Ureter (tissue), 1 donor: ENCODE measurements at places on chromosomes 13 and 19.
A peak's percentile ranks its signal among the peaks of the same experiment; 100 is the strongest.

GRCh38 chr19:15118248-15118647 lies 11.0 kb downstream of the SYDE1 start:
- peak; percentile 48 for DNase-seq

GRCh38 chr13:48333976-48334375 lies 30.4 kb downstream of the RB1 start:
- DNase-seq, result peak; percentile 60

GRCh38 chr13:101714195-101714594 lies 261.7 kb downstream of the ITGBL1 start:
- DNase-seq, result no peak

DNA sequence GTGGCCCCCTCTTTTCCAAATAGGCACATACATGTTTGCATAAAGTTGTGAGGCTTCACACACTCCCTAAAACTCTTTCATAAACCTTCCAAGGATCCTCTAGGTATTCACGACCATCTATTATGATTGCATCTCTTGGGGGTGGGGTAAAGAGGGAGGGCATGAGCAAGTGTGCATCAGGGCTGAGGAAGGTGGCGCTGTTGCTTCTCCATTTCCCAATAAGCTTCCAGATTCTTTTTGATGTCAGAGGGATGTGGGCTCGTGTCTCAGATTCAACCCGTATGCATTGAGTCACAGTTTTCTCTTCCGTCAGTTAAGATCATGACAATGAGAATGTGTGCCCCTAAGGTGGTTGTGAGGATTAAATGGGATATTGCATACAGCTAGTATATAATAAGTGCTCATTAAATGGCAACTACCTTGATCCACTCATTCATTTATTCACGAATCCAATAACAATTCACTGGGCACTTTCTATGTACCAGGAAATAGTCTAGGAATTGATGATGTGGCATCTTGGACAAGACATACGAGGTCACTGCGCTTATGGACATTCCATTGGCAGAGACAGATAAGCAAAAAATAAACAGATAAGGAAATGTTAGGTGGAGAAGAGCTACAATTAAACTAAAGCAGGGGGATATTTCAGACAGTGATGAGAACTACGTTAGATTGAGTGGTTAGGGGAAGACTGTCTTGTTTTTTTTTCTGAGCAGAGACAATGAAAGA lies 10.3 kb downstream of the CYP2B6 start:
- no peak for DNase-seq

GRCh38 chr19:38904581-38905539 lies 5.1 kb downstream of the NFKBIB start:
- no peak for DNase-seq

DNA sequence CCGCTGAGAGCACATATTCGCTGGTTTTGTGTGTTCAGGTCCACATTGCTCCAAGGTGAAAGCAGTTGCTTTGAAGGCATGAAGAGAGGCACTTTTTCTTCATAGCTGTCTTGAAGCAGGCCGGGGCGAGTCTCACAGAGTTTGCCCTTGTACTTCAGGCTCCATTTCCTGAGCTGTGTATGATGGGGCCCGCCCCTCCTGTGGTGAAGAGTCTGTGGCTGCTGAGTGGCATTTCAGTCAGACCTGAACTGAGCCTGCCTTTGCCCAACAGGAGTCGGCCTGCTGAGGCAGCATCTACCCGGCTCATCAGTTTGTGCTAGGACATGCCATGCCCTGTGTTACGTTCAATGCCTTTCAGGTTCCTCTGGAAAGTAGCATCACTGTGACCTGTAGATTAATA lies 44.4 kb upstream of the C1QTNF9 start:
- DNase-seq, result no peak

DNA sequence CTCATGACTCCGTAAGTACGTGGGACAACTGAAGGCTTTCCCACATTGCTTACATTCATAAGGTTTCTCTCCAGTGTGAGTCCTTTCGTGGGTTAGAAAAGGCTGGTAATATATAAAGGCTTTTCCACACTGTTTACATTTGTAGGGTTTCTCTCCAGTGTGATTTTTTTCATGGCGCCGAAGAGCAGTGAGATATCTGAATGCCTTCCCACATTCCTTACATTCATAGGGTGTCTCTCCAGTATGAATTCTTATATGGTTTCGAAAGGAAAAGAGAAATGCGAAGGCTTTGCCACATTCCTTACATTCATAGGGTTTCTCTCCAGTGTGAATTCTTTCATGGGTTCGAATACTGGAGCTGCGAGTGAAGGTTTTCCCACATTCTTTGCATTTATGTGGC lies 29.5 kb downstream of the ZNF490 start:
- DNase-seq, result no peak
